ENCODE measurements at places on chromosomes 3 and 15.

DNA sequence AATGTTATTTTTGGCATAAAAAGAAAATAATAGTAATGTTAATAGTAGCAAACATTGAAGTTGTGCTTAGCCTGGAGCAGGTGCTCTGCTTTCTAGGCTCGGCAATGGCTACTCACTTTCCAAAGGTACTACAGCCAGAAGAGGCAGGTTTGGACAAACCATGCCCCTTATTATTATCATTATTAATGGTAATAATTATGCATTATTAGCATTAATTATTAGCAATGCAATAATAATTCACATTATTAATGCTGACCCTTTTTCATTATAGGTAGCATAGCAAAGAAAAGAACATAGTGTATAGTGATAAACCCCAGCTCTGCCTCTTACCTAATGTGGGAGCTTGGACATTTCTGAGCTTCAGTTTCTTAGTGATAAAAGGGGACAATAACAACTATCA is 171.4 kb downstream of the EDEM1 start:
- no peak for DNase-seq

- no peak for DNase-seq
Measured at GRCh38 chr15:74228723-74229081, 7.4 kb upstream of the CCDC33 start.

DNA sequence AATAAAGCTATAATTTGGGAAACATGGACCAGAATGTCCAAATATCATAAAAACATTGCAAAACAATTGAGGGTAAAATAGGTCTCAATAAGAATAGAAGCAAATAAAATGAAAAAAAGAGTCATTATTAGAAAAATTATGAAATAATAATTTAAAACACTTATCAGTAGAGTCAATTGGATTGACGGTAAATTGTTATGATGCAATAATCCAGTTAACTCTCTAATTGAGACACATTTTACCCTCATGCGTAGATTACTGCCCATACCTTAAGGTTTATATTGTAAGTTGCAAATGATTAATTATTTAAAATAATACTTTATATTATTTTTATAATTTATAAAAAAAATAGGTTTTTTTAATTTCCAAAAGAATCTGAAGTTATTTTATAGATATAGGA is 73.4 kb upstream of the POU1F1 start:
- no peak for DNase-seq

DNA sequence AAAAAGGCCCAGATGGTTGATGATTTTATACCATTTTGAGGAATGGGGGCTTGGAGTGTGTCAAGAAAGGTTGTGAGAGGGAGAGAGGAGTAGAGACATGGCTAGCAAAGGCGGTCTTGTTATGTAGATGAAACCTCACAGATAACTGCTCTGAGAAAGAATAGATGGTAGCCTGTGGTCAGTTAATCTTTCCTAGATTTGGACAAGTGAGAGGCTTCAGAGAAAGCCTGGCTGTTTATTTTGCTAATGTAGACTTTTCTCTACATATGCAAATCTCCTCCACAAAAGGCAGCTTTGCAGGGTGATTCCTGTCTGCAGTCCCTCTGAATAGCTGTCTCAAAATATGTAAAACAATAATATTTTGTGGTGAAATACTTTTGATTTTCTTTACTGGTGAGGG is 177.3 kb downstream of the OTOL1 start:
- DNase-seq: no peak

- DNase-seq: no peak
Measured at GRCh38 chr3:177199206-177199760, 2.0 kb upstream of the TBL1XR1 start.

GRCh38 chr15:32818758-32819447 is 101.1 kb downstream of the GREM1 start:
- peak; percentile 97 for DNase-seq

DNA sequence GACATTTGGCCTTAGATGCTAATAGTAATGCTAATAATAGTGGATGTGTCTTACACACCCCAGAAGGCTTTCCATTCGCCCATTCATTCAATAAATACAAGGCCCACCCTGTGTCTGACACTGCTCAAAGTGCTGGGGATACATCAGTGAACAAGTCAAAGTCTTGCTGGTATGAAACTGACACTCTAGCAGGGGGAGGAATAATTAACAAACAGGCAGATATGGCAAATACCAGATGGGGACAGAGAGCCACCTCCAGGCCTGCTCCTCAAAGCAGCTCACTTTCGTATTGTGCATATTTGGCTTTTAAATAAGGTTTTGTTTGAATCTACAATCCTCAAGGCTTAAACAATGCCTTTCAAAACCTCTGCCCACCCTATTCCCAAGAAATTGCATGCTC is 28.3 kb upstream of the LYZL4 start:
- no peak for DNase-seq

- DNase-seq: peak; percentile 76
Measured at GRCh38 chr3:185728630-185729336, 96.1 kb downstream of the IGF2BP2 start.

GRCh38 chr15:90001062-90001682 is at the start of gene ZNF710:
ZNF710 (plus strand) TSS chr15:90001324; CDS start chr15:90067138, 65,814 bp downstream.
- peak; percentile 84 for DNase-seq

DNA sequence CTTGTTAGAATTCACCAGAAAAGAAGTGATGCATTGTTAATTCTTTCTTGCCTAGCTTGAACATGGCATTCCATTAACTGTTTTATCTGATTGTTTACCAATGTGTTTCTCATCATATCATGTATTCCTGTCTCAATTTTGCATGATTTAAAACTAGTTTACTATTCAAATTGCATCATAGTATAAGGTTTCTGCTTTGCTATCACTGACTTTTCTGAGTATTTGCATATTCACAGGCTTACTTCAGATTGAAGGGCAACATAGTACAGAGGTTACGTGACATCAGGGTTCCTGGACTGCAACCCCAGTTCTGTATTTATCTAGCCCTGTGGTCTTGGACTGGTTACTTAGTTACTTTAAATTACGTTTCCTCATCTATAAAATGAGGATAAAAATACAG is 561.8 kb downstream of the FGF12 start:
- DNase-seq: no peak

GRCh38 chr15:98657721-98658120 is 9.4 kb downstream of the IGF1R start:
- no peak for DNase-seq

DNA sequence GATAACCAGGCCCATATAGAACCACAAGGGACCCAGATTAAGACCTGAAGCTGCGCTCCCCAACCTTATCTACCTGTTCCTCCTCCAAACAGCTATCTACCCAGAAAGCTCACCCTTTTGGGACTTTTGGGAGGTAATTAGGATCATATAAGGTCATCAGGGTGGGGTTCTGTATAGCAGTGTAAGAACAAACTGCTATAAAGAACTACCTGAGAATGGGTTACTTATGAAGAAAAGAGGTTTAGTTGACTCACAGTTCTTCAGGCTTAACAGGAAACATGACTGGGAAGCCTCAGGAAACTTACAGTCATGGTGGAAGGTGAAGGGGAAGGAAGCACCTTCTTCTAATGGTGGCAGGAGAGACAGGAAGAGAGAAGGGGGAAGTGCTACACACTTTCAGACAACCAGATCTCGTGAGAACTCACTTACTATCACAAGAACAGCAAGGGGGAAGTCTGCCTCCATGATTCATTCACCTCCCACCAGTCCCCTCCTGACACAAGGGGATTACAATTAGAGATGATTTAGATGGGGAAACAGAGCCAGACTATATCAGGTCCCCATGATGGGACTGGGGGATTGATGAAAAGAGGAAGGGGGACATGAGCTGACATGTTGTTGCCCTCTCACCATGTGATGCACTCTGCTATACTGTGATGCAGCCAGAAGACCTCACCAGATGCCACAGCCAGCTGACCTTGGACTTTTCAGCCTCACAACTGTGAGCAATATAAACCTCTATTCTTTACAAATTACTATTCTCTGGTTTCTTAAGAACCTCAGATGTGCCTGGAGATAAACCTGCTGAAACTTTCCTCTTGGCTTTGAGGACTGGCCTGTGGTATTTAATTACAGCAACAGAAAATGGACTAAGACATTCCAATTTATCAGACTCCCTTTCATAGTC is 15.3 kb upstream of the FMN1 start:
- no peak for DNase-seq

All from fibroblast of skin of right biceps (primary cell).